ENCODE measurements at places on chromosomes 2 and 18. TPM values are rescaled to one million over a fixed set of nuclear protein-coding genes. Genes with fewer than 3 reads are reported as not detected.

BMPR2 gene
- 48.8 TPM for total RNA-seq

GRCh38 chr18:37440206-37440605 is 125.4 kb downstream of the CELF4 start:
- H3K27ac ChIP-seq: no peak overlapping the region
- H3K27me3 ChIP-seq: no peaks in the 10 kb centered on the region
- H3K36me3 ChIP-seq: no peaks in the 10 kb centered on the region
- H3K4me1 ChIP-seq: no peaks in the 10 kb centered on the region
- H3K4me3 ChIP-seq: no peak overlapping the region

GRCh38 chr18:12960853-12961397 is 13.1 kb downstream of the SEH1L start:
- no peak overlapping the region for H3K4me3 ChIP-seq
- H3K27me3 ChIP-seq: no peaks in the 10 kb centered on the region
- no peak overlapping the region for H3K27ac ChIP-seq
- H3K36me3 ChIP-seq: no peaks in the 10 kb centered on the region

DNA sequence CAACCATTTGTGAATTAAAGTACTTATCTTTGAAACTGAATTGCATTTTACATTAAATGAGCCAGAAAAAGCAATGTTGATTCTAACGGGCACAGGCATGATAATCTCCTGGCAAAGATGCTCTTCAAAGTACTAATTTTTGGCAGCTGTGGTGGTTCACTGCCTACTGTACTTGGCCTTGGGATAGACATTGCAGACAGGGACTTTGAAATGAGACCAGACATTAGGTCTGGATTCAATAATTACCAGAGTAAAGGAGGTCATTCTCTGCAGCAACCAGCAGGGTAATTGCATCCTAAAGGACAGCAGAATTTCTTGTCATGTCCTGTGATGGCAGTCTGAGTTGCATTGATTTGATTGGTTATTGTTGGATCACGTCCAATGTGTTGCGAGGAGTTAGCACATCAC is 986.5 kb downstream of the TDRD15 start:
- DNase-seq: no peak
- no peak overlapping the region for H3K27ac ChIP-seq
- no peaks in the 10 kb centered on the region for H3K36me3 ChIP-seq
- H3K4me3 ChIP-seq: no peak overlapping the region

STARD6 gene
- not detected for total RNA-seq

GRCh38 chr18:46252759-46253158 is 148.6 kb downstream of the HAUS1 start:
- H3K36me3 ChIP-seq: no peaks in the 10 kb centered on the region
- no peaks in the 10 kb centered on the region for H3K27me3 ChIP-seq
- H3K27ac ChIP-seq: peak overlapping the region; percentile 17
- H3K4me1 ChIP-seq: no peaks in the 10 kb centered on the region

DNA sequence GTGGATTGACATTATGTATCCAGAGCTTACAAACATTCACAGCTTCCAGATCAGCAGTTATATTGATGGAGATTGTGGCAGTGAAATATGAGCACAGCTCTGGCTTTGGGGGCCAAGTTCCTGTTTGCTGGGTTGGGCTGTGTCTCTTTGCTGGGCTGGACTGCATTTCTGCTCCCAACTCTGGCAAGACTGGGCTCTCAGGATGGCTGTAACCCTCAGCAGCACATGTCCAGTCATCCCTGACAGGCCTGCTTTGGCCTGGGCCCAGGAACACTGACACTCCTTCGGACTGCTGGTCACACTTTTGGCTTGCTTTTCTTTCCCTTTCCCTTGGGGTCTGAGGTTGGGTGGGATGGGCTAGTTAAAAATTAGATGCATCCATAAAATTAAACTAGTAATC is 17.9 kb upstream of the VPS4B start:
- H3K27me3 ChIP-seq: no peaks in the 10 kb centered on the region
- H3K4me1 ChIP-seq: no peaks in the 10 kb centered on the region
- H3K36me3 ChIP-seq: no peaks in the 10 kb centered on the region
- H3K4me3 ChIP-seq: no peak overlapping the region

GRCh38 chr2:25981596-25982272 is 563 bp downstream of the KIF3C start:
- DNase-seq: no peak
- peak overlapping the region; percentile 89 for H3K4me3 ChIP-seq
- no peaks in the 10 kb centered on the region for H3K27me3 ChIP-seq
- no peaks in the 10 kb centered on the region for H3K4me1 ChIP-seq

SPP2 gene
- not detected for total RNA-seq

FLACC1 gene
- 1.6 TPM for total RNA-seq

- H3K36me3 ChIP-seq: no peaks in the 10 kb centered on the region
- H3K4me1 ChIP-seq: peaks cover 4% of the 10 kb centered on the region
- no peaks in the 10 kb centered on the region for H3K27me3 ChIP-seq
- peak within 1 kb of the TSS; percentile 2 for H3K27ac ChIP-seq
- no peak for DNase-seq
- H3K4me3 ChIP-seq: peak within 1 kb of the TSS; percentile 50
These were observed at the start of gene RAMP1 for GRCh38 chr2:237859533-237860272. TSS of gene RAMP1 (plus strand) at chr2:237859623. CDS start at chr2:237859676, 53 bp downstream.

- no peaks in the 10 kb centered on the region for H3K36me3 ChIP-seq
- DNase-seq: no peak
- peaks cover 11% of the 10 kb centered on the region for H3K27me3 ChIP-seq
- H3K27ac ChIP-seq: peak overlapping the region; percentile 95
These were observed 769 bp downstream of the FAM110C start for GRCh38 chr2:45342-46130.

BCS1L gene
- total RNA-seq: 32.4 TPM

TMEM185B gene
- total RNA-seq: 26.2 TPM

CXCR2 gene
- not detected for total RNA-seq

OSBPL6 gene
- 1.8 TPM for total RNA-seq

DNA sequence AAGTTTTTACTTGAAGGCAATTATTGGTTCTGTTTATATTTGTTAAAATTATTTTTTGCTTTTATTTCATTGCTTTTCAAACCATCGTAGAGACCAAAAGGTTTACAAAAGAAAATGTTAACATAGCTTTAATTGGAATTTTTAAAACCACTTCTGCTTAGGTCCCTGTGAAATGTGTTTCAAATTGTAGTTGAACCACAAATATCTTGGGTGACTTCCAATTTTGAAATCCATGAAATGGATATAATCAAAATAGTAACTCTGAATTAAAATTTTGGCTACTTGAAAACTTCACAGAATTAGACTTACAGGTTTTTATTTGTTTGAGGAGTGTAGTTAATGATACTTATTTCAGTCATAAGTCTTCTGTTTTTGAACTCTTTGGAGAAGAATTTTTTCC is 3.1 kb upstream of the SPAG16 start:
- no peak overlapping the region for H3K4me3 ChIP-seq
- H3K27ac ChIP-seq: no peak overlapping the region
- no peaks in the 10 kb centered on the region for H3K27me3 ChIP-seq

RPRM gene
- total RNA-seq: 4.0 TPM

DNA sequence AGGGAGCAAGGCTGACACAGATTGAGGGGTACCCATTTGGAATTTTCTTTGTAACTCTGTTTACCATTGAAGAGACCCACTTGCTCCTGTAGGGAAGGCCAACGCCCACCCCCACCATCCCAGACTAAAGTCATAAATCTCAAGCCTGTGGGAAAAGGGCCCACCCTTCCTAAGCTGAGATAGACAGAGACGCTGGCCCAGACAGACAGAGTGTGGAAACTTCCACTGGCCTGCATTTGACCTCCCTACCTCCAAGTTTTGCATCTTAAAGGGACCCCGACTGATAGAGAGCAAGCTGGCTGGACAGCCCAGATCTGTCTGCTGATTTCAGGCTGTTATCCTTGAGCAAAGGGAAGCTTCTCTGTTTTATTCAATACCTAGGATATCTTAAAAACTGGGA is 48.2 kb upstream of the SLC14A2 start:
- peak overlapping the region; percentile 8 for H3K4me3 ChIP-seq
- no peak for DNase-seq
- no peaks in the 10 kb centered on the region for H3K36me3 ChIP-seq
- peak overlapping the region; percentile 28 for H3K27ac ChIP-seq
- no peaks in the 10 kb centered on the region for H3K4me1 ChIP-seq
- no peaks in the 10 kb centered on the region for H3K27me3 ChIP-seq

- DNase-seq: no peak
- H3K27ac ChIP-seq: no peak overlapping the region
- H3K4me3 ChIP-seq: no peak overlapping the region
- H3K27me3 ChIP-seq: no peaks in the 10 kb centered on the region
- no peaks in the 10 kb centered on the region for H3K4me1 ChIP-seq
These were observed 562.6 kb downstream of the SPAG16 start for GRCh38 chr2:213846856-213847255.

- H3K27me3 ChIP-seq: no peaks in the 10 kb centered on the region
- no peak overlapping the region for H3K4me3 ChIP-seq
- no peak overlapping the region for H3K27ac ChIP-seq
- DNase-seq: no peak
These were observed 59.8 kb downstream of the MEMO1 start for GRCh38 chr2:31950946-31951562.

- peak overlapping the region; percentile 31 for H3K4me3 ChIP-seq
- H3K27me3 ChIP-seq: peaks cover 42% of the 10 kb centered on the region
- no peak overlapping the region for H3K27ac ChIP-seq
- H3K36me3 ChIP-seq: no peaks in the 10 kb centered on the region
- H3K4me1 ChIP-seq: no peaks in the 10 kb centered on the region
These were observed 40.9 kb downstream of the CELF4 start for GRCh38 chr18:37524498-37525261.

DNA sequence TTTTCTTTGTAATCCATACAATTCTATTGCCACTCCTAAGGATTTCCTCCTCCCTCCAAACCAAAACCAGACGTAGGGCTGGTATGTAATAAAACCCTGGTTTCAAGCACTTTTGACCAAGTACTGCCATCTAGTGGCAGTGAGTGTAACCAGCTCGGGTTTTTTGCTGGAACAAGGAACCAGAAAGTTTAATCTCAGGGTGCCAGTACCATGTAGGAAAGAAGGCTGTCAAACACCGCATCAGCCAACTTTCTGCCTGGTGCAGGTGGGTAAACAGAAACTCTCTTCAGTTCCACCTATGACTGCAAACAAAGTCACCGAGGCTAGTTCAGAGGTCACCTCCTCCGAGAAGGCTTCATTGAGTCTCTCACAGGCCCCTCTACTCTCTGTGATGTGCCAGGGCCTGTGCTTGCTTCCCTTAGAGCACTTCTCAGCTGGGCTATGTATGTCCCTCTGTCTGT is 10.2 kb upstream of the THNSL2 start:
- no peaks in the 10 kb centered on the region for H3K4me1 ChIP-seq
- H3K27ac ChIP-seq: no peak overlapping the region
- H3K27me3 ChIP-seq: no peaks in the 10 kb centered on the region
- peak; percentile 51 for DNase-seq

TXNDC2 gene
- total RNA-seq: not detected

- no peaks in the 10 kb centered on the region for H3K36me3 ChIP-seq
- no peaks in the 10 kb centered on the region for H3K4me1 ChIP-seq
- no peak for DNase-seq
- no peak overlapping the region for H3K4me3 ChIP-seq
These were observed 329.9 kb downstream of the DLGAP1 start for GRCh38 chr18:4125224-4125623.
